ENCODE measurements at places on chromosomes 1 and 21.

- no peak for DNase-seq
Observed at GRCh38 chr1:42017259-42017658, 98.5 kb upstream of the HIVEP3 start.

DNA sequence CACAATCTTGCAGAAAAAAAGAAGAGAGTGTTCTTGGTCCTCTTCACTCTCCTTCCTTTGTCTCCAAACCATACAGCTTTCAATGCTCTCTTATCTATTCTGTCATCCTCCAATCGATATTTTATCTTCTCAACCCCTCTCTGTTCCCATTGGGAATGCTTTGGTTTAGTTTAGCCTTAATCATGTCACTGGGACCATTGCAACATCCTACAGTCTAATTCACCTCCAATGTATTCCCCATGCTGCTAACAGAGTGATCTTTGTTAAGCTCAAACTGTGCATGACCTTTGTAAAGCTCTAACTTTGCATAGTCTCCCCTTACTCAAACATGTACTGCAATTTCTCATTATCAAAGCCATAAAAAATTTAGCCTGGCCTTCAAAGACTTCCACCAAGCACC lies 2.9 kb downstream of the MPL start:
- DNase-seq, result no peak

DNA sequence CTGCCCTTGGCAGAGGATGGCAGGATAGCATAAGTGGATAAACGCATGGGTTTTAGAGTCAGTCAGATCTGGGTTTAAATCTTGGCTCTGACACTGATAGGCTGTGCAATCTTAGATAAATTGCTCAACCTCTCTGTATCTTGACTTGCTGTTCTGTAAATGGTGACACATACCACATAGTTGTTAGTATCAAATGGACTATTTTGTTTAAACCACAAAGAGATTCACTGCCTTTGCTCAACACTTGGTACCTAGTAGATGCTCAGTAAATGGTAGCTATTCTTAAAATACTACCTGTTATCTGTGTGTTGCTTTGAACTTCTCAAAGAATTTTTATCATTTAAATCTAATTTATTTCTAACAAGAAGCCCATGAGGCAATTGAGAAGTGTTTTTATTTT lies 39.5 kb upstream of the A3GALT2 start:
- no peak for DNase-seq

- DNase-seq, result no peak
Observed at GRCh38 chr1:94383966-94384408, 34.2 kb upstream of the ABCD3 start.

Data from CD4-positive, CD25-positive, alpha-beta regulatory T cell (primary cell).